ENCODE measurements at places on chromosomes 1 and 21.

GRCh38 chr1:189275796-189276195, 1201.9 kb downstream of the BRINP3 start:
- no peak for DNase-seq
- no peaks in the 10 kb centered on the region for H3K27me3 ChIP-seq
- no peaks in the 10 kb centered on the region for H3K36me3 ChIP-seq
- H3K4me1 ChIP-seq, result no peaks in the 10 kb centered on the region
- no peak overlapping the region for H3K27ac ChIP-seq
- no peak overlapping the region for H3K4me3 ChIP-seq

DNA sequence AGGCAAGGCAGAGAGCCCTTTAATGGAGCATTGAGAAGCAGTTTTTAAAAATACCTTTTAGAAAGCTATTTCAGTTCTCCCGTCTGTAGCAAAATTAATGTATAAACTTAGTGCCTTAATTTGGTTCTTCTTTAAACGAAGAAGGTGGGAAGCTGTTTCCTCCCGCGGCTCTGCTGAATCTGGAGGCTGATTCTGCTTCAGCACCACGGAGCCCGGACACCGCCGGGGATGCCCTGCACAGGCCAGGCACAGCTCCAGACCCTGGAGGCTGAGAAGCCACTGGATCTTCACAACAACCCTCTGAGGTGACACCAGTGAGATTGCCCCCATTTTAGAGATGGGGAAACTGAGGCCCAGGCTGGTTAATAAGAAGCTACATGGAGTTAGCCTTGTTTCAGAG, 175.8 kb upstream of the VAMP3 start:
- no peak overlapping the region for H3K4me3 ChIP-seq
- H3K27me3 ChIP-seq, result no peaks in the 10 kb centered on the region
- H3K27ac ChIP-seq, result no peak overlapping the region
- no peaks in the 10 kb centered on the region for H3K4me1 ChIP-seq
- no peaks in the 10 kb centered on the region for H3K36me3 ChIP-seq

- no peak for DNase-seq
- H3K36me3 ChIP-seq, result no peaks in the 10 kb centered on the region
- H3K27ac ChIP-seq, result no peak overlapping the region
Measured at GRCh38 chr21:43966946-43967512, 45.1 kb upstream of the TRAPPC10 start.

GRCh38 chr1:53740621-53741105, 1.7 kb upstream of the GLIS1 start:
- H3K27ac ChIP-seq, result no peak overlapping the region
- DNase-seq, result no peak
- H3K27me3 ChIP-seq, result peaks cover 42% of the 10 kb centered on the region
- peaks cover 7% of the 10 kb centered on the region for H3K4me1 ChIP-seq
- no peaks in the 10 kb centered on the region for H3K36me3 ChIP-seq

GRCh38 chr1:17643861-17644703, 104.6 kb downstream of the ARHGEF10L start:
- H3K36me3 ChIP-seq, result peaks cover 12% of the 10 kb centered on the region
- no peak overlapping the region for H3K27ac ChIP-seq
- no peaks in the 10 kb centered on the region for H3K4me1 ChIP-seq
- no peaks in the 10 kb centered on the region for H3K27me3 ChIP-seq

DNA sequence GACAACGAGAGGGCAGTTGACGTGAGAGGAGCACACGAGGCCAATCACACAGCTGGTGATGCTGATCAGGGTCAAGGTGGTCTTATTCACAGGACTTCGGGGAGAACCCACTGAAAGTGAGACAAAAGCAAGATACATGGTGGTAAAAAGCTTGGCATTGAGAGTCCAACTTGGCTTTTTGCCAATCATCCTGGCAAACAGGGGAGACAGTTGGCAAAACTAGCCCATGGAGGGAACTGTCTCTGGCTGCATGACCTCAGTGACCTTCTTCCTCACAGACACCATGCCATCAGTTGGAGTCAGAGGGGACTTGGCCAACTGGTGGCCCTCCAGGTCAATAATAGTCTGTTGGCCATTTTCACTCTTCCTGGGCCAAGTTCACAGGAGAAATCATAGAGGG, 139.9 kb downstream of the ASTN1 start:
- no peaks in the 10 kb centered on the region for H3K27me3 ChIP-seq
- no peak overlapping the region for H3K27ac ChIP-seq

- no peak overlapping the region for H3K27ac ChIP-seq
- no peak for DNase-seq
- no peaks in the 10 kb centered on the region for H3K36me3 ChIP-seq
- H3K4me1 ChIP-seq, result no peaks in the 10 kb centered on the region
Measured at GRCh38 chr1:200262326-200262965, 147.4 kb downstream of the ZNF281 start.

- no peak overlapping the region for H3K4me3 ChIP-seq
- H3K4me1 ChIP-seq, result 0 out of 2 replicates have a peak, but pooled peaks cover 2% of the 10 kb centered on the region
- no peak overlapping the region for H3K27ac ChIP-seq
Measured at GRCh38 chr1:182624577-182624976, 20.4 kb upstream of the RGS16 start.

DNA sequence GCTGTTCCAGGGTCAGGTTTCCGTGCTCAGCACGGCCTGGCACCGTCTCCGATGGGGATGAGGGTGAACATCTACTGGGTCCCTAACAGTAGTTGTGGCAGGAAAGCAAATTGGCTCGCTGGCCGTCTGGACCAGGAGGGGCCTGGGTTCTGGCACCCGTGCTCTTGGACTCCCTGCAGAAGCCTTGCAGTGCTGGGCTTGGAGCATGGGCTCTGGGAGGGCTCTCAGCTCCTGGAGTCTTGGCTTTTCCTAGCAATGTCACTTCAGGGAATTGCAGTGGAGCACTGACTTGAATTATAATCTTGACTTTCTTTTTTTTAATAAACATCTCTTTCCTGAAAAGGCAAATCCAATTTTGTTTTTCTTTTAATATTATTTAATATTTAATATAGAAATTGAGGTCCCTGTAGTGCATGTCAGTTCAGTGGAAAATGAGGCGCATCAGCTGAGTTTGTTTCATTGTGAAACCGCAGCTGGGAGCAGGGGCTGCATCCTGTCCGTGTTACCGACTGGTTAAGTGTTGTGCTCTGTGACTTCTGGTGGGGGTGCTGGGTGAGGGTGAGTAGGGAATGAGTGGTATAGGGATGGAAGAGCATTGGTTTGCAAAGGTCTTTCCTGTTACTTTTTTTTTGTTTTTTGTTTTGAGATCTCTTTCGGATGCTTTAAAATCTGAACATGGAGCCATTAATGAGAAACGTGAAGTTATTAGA, 64.1 kb downstream of the PEX14 start:
- no peaks in the 10 kb centered on the region for H3K36me3 ChIP-seq
- no peaks in the 10 kb centered on the region for H3K27me3 ChIP-seq
- no peaks in the 10 kb centered on the region for H3K4me1 ChIP-seq
- no peak for DNase-seq
- no peak overlapping the region for H3K27ac ChIP-seq

DNA sequence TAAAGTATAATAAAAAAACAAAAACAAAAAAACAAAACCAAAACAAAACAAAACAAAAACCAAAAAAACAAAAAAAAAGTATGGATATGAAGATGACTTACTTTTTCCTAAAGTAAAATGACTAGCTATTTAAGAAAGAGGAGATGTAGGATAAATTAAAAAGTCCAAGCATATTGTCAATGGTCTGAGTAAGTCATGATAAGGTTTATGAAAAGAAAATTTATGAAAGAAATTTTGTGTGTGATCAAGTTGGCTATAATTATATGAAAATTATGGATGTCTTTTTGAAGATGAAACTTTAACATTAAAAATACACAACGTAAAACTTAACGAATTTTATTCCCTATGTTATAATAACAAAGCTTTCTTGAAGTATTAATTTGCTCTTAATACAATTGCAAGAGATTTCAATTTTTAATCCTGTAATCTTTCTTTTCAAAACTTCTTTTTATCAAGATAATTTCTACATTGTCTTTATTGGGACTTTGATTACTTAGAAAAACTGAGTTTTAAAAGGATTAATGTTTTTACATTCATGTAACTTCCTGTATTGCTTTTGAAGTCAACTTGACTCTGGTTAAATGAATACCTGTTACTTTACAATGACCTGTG, 200.9 kb upstream of the IVNS1ABP start:
- no peak for DNase-seq
- H3K27me3 ChIP-seq, result no peaks in the 10 kb centered on the region
- H3K36me3 ChIP-seq, result no peaks in the 10 kb centered on the region
- no peak overlapping the region for H3K4me3 ChIP-seq

- no peaks in the 10 kb centered on the region for H3K4me1 ChIP-seq
- no peaks in the 10 kb centered on the region for H3K27me3 ChIP-seq
- no peaks in the 10 kb centered on the region for H3K36me3 ChIP-seq
- H3K27ac ChIP-seq, result no peak overlapping the region
- no peak overlapping the region for H3K4me3 ChIP-seq
Measured at GRCh38 chr1:54558434-54559030, 10.5 kb downstream of the ACOT11 start.

GRCh38 chr1:156586892-156587477, 4.6 kb upstream of the NAXE start:
- no peaks in the 10 kb centered on the region for H3K36me3 ChIP-seq
- no peak for DNase-seq
- peaks cover 5% of the 10 kb centered on the region for H3K4me1 ChIP-seq
- H3K27ac ChIP-seq, result no peak overlapping the region
- no peaks in the 10 kb centered on the region for H3K27me3 ChIP-seq

- H3K36me3 ChIP-seq, result no peaks in the 10 kb centered on the region
- no peaks in the 10 kb centered on the region for H3K4me1 ChIP-seq
- H3K27me3 ChIP-seq, result no peaks in the 10 kb centered on the region
- no peak for DNase-seq
- no peak overlapping the region for H3K4me3 ChIP-seq
Measured at GRCh38 chr1:192445839-192446489, 129.2 kb downstream of the RGS21 start.

DNA sequence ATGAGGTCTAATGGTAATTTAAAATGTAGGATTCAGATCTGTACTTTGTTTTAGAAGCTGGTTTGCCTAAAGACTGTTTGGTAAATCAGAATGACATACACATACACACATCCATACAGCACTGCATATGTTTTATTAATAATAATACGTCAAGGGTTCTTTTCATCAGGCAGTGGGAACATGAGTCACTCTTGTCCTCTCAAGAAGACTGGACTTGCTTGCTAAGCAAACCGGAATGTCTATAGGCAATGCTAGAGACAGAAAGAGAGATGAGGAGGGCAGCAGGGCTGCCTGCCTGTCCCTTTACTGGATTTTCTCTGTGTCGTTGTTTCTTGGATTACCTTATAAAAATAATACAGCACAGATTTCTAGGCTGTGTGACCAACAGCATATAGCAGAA, 119.1 kb upstream of the GALNT2 start:
- no peak overlapping the region for H3K27ac ChIP-seq
- no peaks in the 10 kb centered on the region for H3K36me3 ChIP-seq
- H3K27me3 ChIP-seq, result no peaks in the 10 kb centered on the region
- H3K4me3 ChIP-seq, result no peak overlapping the region

GRCh38 chr1:179017383-179018326, 8.0 kb upstream of the FAM20B start:
- no peak for DNase-seq
- no peak overlapping the region for H3K27ac ChIP-seq
- H3K36me3 ChIP-seq, result no peaks in the 10 kb centered on the region
- H3K4me1 ChIP-seq, result no peaks in the 10 kb centered on the region

GRCh38 chr1:1419813-1420653, 1.0 kb downstream of the ANKRD65 start:
- peaks cover 12% of the 10 kb centered on the region for H3K4me1 ChIP-seq
- no peak overlapping the region for H3K27ac ChIP-seq
- H3K27me3 ChIP-seq, result no peaks in the 10 kb centered on the region

DNA sequence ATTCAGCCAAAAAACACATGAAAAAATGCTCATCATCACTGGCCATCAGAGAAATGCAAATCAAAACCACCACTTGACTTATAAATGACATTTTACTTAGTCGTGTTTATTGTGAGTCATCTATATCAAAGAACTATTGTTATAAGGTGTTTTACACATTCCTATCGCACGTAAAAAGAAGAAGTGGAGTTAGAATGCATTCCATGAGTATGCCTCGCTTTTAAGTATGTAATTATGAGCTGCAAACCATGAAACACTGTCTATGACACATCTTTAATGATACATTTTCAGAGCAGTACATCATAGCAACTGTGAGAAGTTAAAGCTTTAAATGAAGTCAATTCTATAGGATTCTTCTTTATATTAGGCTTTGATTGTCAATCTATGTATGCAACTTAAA, 614.3 kb upstream of the ADAMTS5 start:
- H3K27me3 ChIP-seq, result no peaks in the 10 kb centered on the region
- H3K36me3 ChIP-seq, result no peaks in the 10 kb centered on the region
- H3K4me1 ChIP-seq, result no peaks in the 10 kb centered on the region
- no peak for DNase-seq
- H3K4me3 ChIP-seq, result no peak overlapping the region

GRCh38 chr1:228293816-228294500, 86.1 kb downstream of the OBSCN start:
- H3K27ac ChIP-seq, result no peak overlapping the region
- 0 out of 2 replicates have a peak, but pooled peaks cover 3% of the 10 kb centered on the region for H3K36me3 ChIP-seq
- no peaks in the 10 kb centered on the region for H3K27me3 ChIP-seq
- H3K4me1 ChIP-seq, result no peaks in the 10 kb centered on the region

- no peak overlapping the region for H3K4me3 ChIP-seq
- no peaks in the 10 kb centered on the region for H3K4me1 ChIP-seq
- DNase-seq, result no peak
- H3K36me3 ChIP-seq, result no peaks in the 10 kb centered on the region
- no peak overlapping the region for H3K27ac ChIP-seq
Measured at GRCh38 chr1:176735201-176735600, 272.2 kb downstream of the PAPPA2 start.

GRCh38 chr1:15928971-15929965, 46.6 kb downstream of the ZBTB17 start:
- no peaks in the 10 kb centered on the region for H3K4me1 ChIP-seq
- no peak overlapping the region for H3K4me3 ChIP-seq
- no peak for DNase-seq

DNA sequence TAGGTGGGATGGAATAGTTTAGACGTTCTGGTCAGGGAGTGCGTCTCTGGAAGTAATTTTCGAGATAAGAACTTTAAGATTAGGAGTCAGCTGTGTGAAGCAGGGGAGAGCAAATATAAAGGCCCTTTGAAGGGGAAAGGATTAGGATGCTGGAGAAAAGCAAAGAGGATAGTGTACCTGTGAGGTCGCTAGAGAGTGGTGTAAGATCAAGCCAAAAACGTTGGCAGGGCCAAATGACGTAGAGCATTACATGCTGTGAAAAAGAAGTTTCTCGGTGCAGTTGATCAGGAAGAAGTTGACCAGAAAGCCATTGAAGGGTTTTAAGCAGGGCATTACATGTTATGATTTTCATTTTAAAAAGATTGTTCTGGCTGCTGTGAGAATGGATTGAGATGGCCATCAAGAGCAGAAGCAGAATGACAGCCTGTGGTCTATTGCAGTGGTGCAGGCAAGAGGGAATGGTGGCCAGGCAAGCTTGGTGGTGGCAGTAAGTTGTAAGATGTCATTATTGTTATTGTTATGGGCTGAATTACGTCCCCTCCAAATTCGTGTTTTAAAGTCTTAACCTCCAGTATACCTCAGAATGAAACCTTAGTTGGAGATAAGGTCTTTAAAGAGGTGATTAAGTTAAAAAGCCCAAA, 113.6 kb upstream of the KIF26B start:
- H3K27ac ChIP-seq, result no peak overlapping the region
- H3K4me3 ChIP-seq, result no peak overlapping the region
- DNase-seq, result no peak
- no peaks in the 10 kb centered on the region for H3K36me3 ChIP-seq
